ENCODE measurements at places on chromosomes 1 and 21.
A peak's percentile ranks its signal among the peaks of the same experiment; 100 is the strongest.

DNA sequence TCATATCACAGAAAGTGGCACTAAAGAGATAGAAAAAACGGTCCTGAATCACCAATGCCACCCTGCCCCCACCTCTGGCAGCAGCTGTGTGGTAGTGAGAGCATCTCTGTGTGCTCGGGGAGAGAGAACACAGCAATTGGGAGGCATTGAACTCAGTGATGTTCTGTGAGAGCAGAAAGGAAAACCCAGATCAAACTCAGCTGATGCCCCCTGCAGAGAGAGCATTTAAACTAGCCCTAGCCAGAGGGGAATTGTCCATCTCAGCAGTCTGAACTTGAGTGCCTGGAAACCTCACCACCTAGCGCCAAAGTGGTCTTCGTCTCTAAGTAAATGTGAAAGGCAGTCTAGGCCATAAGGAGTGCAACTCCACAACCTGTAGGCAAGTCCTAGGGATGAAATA is 21.3 kb downstream of the SLC44A5 start:
- H3K4me3 ChIP-seq: no peak overlapping the region
- no peak for DNase-seq
- no peaks in the 10 kb centered on the region for H3K27me3 ChIP-seq
- no peaks in the 10 kb centered on the region for H3K36me3 ChIP-seq
- no peak overlapping the region for H3K27ac ChIP-seq

GRCh38 chr1:240091614-240092300 is at the start of gene FMN2:
Gene FMN2 (plus strand): TSS chr1:240091883. CDS start chr1:240092110, 227 bp downstream.
- H3K4me3 ChIP-seq: peak within 1 kb of the TSS; percentile 32
- peaks cover 6% of the 10 kb centered on the region for H3K4me1 ChIP-seq
- peaks cover 71% of the 10 kb centered on the region for H3K27me3 ChIP-seq
- H3K36me3 ChIP-seq: no peaks in the 10 kb centered on the region
- DNase-seq: no peak

- H3K4me1 ChIP-seq: peaks cover 3% of the 10 kb centered on the region
- H3K27ac ChIP-seq: no peak overlapping the region
- H3K27me3 ChIP-seq: no peaks in the 10 kb centered on the region
- no peak overlapping the region for H3K4me3 ChIP-seq
Measured at GRCh38 chr1:94661431-94661932, 119.9 kb upstream of the F3 start.

GRCh38 chr1:54583871-54584270 is 35.8 kb downstream of the ACOT11 start:
- no peaks in the 10 kb centered on the region for H3K36me3 ChIP-seq
- H3K4me3 ChIP-seq: no peak overlapping the region
- DNase-seq: no peak

- no peak overlapping the region for H3K27ac ChIP-seq
- H3K27me3 ChIP-seq: no peaks in the 10 kb centered on the region
- H3K36me3 ChIP-seq: no peaks in the 10 kb centered on the region
- H3K4me1 ChIP-seq: no peaks in the 10 kb centered on the region
- no peak for DNase-seq
Measured at GRCh38 chr1:232697187-232697822, 67.4 kb upstream of the SIPA1L2 start.

GRCh38 chr1:118928739-118929554 is 59.2 kb downstream of the TBX15 start:
- H3K27ac ChIP-seq: no peak overlapping the region
- no peak overlapping the region for H3K4me3 ChIP-seq
- no peaks in the 10 kb centered on the region for H3K36me3 ChIP-seq
- H3K4me1 ChIP-seq: no peaks in the 10 kb centered on the region

- no peak for DNase-seq
- no peak within 1 kb of the TSS for H3K4me3 ChIP-seq
- H3K4me1 ChIP-seq: no peaks in the 10 kb centered on the region
- H3K36me3 ChIP-seq: no peaks in the 10 kb centered on the region
Measured at GRCh38 chr1:176462674-176463378, at the start of gene PAPPA2. Gene PAPPA2 (plus strand): TSS chr1:176463175. CDS start chr1:176556323, 93,148 bp downstream.

GRCh38 chr1:63004868-63005267 is 220.9 kb downstream of the ATG4C start:
- H3K27ac ChIP-seq: no peak overlapping the region
- DNase-seq: no peak
- no peaks in the 10 kb centered on the region for H3K4me1 ChIP-seq
- H3K4me3 ChIP-seq: no peak overlapping the region
- no peaks in the 10 kb centered on the region for H3K36me3 ChIP-seq
- no peaks in the 10 kb centered on the region for H3K27me3 ChIP-seq

GRCh38 chr1:209106861-209107260 is 476.7 kb upstream of the CAMK1G start:
- H3K27me3 ChIP-seq: no peaks in the 10 kb centered on the region
- H3K4me1 ChIP-seq: no peaks in the 10 kb centered on the region
- H3K36me3 ChIP-seq: no peaks in the 10 kb centered on the region
- H3K27ac ChIP-seq: no peak overlapping the region
- no peak for DNase-seq
- no peak overlapping the region for H3K4me3 ChIP-seq

- peaks cover 10% of the 10 kb centered on the region for H3K4me1 ChIP-seq
- H3K27me3 ChIP-seq: no peaks in the 10 kb centered on the region
- no peaks in the 10 kb centered on the region for H3K36me3 ChIP-seq
- no peak overlapping the region for H3K27ac ChIP-seq
- no peak for DNase-seq
Measured at GRCh38 chr1:183567584-183567983, 22.7 kb downstream of the NCF2 start.

GRCh38 chr1:109806733-109807400 is 43.1 kb upstream of the EPS8L3 start:
- H3K27me3 ChIP-seq: no peaks in the 10 kb centered on the region
- DNase-seq: no peak
- no peak overlapping the region for H3K4me3 ChIP-seq
- peaks cover 7% of the 10 kb centered on the region for H3K4me1 ChIP-seq
- no peak overlapping the region for H3K27ac ChIP-seq
- H3K36me3 ChIP-seq: no peaks in the 10 kb centered on the region

DNA sequence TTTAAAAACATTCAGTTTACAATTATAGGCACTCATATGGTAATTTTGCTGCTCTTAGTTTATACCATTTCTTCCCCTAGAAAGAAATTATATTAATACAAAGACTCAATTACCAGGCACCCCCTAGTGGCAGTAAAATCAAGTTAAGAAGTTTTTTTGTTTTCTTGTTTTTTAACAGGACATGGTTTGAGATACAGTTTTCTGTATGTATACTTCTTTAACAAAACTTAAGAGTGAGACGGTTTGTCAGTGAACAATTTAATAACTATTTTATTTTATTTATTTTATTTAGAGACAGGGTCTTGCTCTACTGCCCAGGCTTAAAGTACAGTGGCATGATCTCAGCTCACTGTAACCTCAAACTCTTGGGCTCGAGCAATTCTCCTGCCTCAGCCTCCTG is 224.6 kb downstream of the FAF1 start:
- DNase-seq: no peak
- H3K27me3 ChIP-seq: no peaks in the 10 kb centered on the region
- no peaks in the 10 kb centered on the region for H3K4me1 ChIP-seq

DNA sequence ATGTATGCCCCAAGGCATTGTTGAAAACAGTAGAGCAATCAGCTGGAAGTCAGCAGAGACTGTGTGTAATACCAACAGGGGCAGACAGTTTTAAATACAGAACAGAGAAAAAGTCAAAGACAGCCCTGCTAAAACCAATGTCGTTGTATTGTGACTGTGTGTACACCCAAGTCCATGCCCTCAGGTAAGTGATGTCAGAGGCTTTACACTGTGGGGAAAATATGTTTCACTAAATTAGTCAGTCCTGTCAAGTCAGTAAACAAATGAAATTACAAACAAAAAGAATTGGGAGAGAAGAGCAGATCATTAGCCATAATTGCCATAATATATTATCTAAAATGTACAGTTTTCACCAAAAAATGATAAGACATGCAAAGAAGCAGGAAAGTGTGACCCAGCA is 2.4 kb upstream of the CYP2J2 start:
- H3K27me3 ChIP-seq: no peaks in the 10 kb centered on the region
- no peaks in the 10 kb centered on the region for H3K4me1 ChIP-seq
- H3K36me3 ChIP-seq: no peaks in the 10 kb centered on the region

DNA sequence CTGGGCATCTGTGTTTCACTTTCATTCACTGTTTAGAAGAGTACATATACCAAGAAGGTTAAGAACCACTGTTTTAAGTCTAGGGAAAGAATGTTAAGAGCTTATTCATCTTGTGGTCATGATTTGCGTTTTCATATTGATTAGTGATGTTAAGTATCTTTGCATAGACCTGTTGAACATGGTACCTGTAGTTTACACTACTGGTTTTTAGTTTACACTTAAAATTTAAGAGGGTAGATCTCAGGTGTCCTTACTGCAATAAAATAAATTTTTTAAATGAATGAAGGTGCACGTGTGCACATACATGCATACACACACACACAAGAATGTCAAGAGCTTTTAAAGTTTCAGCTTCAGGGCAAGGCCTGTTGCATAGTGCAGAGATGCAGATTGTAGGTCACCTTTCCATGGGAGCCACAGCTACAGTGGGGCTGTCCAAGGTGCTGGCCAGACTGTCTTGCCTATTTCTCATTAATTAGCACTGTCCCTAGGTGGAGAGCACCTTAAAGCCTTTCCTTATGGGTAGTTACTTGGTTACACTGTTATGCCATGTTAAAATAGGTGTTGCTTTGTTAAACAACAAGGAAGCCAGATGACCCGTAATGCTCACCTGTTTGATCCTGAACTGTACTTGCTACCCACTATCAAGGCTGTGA is 543.0 kb upstream of the DAB1 start:
- no peaks in the 10 kb centered on the region for H3K36me3 ChIP-seq
- H3K4me3 ChIP-seq: no peak overlapping the region
- no peak overlapping the region for H3K27ac ChIP-seq
- DNase-seq: no peak
- H3K4me1 ChIP-seq: no peaks in the 10 kb centered on the region

GRCh38 chr1:172697534-172698002 is 38.7 kb downstream of the FASLG start:
- no peaks in the 10 kb centered on the region for H3K36me3 ChIP-seq
- H3K27ac ChIP-seq: no peak overlapping the region
- no peak overlapping the region for H3K4me3 ChIP-seq
- DNase-seq: no peak
- H3K4me1 ChIP-seq: no peaks in the 10 kb centered on the region

GRCh38 chr1:157045250-157046218 is at the start of gene ARHGEF11:
Gene ARHGEF11 (minus strand): TSS chr1:157045742. CDS start chr1:157044330, 1,412 bp downstream.
- no peak for DNase-seq
- no peaks in the 10 kb centered on the region for H3K27me3 ChIP-seq
- peak within 1 kb of the TSS; percentile 96 for H3K27ac ChIP-seq
- H3K4me1 ChIP-seq: peaks cover 53% of the 10 kb centered on the region
- no peaks in the 10 kb centered on the region for H3K36me3 ChIP-seq

DNA sequence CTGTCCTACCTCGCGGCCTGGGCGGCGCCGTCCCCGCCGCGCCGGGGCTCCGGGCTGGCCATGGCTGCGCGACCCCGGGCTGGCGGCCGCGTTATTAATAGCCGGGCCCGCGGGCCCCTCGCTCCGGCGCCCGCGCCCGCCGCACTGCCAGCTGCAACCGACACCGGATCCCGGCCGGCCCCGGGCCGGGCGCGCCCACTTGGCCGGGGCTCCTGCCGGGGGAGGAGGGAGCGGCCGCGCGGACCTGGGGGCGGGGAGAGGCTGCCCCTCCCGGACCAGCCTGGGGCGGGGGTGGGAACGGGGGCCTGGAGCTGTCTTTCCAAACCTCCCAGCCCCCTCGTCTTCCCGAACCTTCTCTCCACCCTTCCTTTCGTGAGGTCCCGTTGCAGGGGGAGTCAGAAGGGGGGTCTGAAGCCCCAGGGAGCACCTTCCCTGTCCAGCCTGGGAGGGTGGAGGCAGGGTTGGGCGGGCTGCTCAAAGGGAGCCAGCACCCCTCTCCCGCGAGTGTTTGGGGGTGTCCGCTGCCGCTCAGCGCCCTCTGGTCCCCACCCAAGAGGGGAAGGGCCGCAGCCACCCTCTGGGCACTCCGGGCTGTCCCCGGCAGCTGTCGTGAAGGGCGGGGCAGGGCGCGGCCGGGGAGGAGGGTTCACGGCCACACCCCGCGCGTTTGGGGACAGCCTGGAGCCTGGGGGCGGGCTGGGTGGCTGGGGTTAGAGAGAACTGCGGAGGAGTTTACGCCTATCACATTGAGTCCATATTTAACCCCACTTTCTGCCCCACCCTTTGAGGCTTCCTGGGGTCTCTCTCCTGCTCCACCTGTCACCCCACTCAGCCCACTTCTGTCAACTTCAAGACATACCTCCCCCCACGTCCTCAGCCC is at the start of gene SYNC:
TSS of gene SYNC (minus strand) at position 172 of the 880 bp plus-strand sequence. CDS start at position 62, 110 bp downstream.
- H3K36me3 ChIP-seq: no peaks in the 10 kb centered on the region
- no peaks in the 10 kb centered on the region for H3K27me3 ChIP-seq
- H3K4me3 ChIP-seq: peak within 1 kb of the TSS; percentile 60
- no peak for DNase-seq
- peak within 1 kb of the TSS; percentile 80 for H3K27ac ChIP-seq

GRCh38 chr1:223017291-223017690 is 125.8 kb downstream of the TLR5 start:
- no peaks in the 10 kb centered on the region for H3K4me1 ChIP-seq
- H3K27ac ChIP-seq: no peak overlapping the region

DNA sequence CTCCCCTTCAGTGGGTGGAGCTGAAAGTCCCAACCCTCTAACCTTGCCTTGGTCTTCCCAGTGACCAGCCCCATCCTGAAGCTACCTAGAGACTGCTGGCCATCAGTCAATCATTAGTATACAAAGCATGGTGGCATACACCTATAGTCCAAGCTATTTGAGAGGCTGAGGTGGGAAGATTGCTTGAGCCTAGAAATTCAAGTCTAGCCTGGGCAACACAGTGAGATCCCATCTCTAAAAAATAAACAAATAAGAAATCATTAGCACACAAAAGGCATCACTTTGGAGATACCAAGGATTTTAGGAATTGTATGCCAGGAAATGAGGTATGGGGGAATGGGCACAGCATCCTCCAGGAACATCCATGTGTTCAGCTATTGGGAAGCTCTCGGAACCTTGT is 4.4 kb upstream of the IFI6 start:
- no peaks in the 10 kb centered on the region for H3K27me3 ChIP-seq
- no peak for DNase-seq
- peaks cover 12% of the 10 kb centered on the region for H3K4me1 ChIP-seq

DNA sequence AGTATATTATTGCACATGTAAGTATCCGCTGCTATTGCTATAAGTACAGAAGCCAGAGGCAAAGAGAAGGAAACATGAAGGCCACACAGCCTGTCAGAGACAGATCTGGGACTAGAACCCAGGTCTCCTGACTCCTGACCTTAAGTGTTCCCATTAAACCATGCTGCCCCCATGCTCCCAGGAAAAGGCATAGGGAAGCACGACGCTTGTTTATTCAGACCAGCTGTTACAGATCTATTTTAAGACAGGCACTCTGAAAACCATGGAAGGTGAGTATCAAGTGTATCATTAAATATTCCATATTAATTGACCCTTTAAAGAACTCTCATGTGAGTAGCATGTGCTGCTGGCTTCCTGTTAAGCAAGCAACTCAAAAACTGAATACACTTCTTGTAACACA is 11.4 kb downstream of the VAV3 start:
- DNase-seq: no peak
- no peak overlapping the region for H3K4me3 ChIP-seq

GRCh38 chr1:36122062-36123030 is 2.7 kb downstream of the COL8A2 start:
- no peak overlapping the region for H3K27ac ChIP-seq
- H3K27me3 ChIP-seq: no peaks in the 10 kb centered on the region
- no peak overlapping the region for H3K4me3 ChIP-seq
- H3K4me1 ChIP-seq: peaks cover 49% of the 10 kb centered on the region
- no peak for DNase-seq

Data from esophagus squamous epithelium (tissue), 5 donors.